Stimulated activated CD4-positive, alpha-beta T cell treated with anti-CD3 and anti-CD28 coated beads, TNF-alpha, amount 100 ng/mL, for 1 hour (primary cell): ENCODE measurements at places on chromosomes 3 and 15.

GRCh38 chr3:196323691-196324090 is 5.7 kb upstream of the DYNLT2B start:
- DNase-seq = no peak

GRCh38 chr3:187169231-187169960 is 27.9 kb upstream of the RTP1 start:
- no peak for DNase-seq

GRCh38 chr3:101133652-101134051 is 140.4 kb upstream of the ABI3BP start:
- no peak for DNase-seq

DNA sequence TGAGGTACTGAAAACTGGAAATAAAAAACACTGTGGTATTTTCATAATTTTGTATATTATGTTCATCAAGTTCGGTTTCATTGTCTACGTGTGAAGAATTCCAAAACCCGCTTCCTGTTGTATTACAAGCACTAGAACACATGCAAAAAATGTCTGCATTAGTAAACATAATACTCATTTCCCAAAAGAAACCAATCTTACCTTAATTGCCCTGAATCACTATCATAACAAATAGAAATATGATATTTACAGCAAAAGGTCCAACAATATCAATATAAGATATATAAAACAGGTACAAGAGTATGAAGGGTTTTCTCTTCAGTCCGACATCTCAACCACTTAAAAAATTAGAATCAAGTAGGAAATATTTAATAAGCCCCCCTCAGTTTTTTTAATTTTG is 26.3 kb upstream of the GP5 start:
- no peak for DNase-seq

DNA sequence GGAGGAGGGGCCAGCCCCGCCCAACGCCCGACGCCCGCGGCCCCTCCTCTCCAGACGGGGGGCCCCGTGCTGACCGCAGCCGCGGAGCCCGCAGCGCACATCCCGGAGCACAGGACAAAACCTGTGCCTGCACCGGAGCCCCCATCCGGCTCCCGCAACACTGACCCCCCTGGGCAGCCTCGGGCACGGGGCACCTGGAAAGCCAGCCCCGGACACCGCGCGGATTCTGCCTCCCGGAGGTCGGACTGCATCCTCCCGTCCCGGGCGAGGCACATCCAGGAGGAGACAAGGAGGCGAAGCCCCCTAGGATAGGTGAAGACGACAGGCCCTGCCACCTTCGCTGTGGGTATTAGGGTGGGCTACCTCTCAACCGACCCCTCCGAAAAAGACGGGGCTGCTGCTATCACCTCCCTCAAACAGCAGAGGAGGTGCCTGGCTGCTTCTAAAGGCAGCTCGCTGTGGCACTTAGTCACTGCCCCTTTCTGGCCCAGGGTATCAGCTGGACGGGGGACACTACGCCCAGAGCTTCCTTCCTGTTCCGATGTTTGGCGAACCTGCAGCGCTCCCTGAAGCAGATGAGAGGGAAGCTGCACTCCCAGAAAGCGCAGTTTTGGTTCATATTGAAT is 10.6 kb downstream of the XXYLT1 start:
- DNase-seq = no peak

- no peak for DNase-seq
Observed at GRCh38 chr3:86244905-86245304, 746.0 kb downstream of the VGLL3 start.

DNA sequence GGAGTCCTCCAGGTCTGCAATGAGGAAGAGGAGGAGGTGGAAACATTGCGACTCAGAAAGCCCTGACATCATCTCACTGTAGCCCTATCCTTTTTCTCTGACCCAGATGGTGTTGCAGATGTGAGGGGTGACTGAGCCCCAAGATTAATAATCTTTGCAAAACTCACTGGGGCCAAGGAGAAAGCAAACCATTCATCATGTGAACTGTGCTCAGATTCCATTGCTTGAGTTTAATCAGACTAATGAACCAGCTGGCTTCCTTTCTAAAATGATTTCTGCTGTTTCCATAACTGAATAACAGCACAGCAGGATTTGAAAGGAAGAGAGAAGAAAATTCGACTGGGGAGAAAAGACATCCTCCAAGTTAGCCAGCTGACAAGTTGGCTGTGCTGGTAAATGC is 13.4 kb upstream of the DGKG start:
- no peak for DNase-seq

DNA sequence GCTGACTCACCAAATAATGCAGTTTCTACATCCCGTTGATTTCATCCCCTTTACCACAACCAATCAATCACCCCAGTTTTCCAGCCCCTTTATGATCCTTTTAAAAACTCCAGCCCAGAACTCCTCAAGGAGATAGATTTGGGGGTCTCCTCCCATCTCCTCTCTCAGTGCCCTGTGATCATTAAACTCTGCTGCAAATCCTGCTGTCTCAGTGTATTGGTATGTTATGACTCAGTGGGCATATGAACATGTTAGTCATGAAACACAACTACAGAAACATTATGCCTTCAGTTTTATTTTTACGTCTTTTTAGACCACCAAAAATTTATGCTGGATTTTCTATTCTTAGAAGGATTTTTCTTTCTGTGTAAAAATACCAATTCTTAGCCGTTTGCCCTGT is 213.7 kb downstream of the DIPK2A start:
- no peak for DNase-seq

GRCh38 chr3:110814170-110815007 is 257.2 kb upstream of the NECTIN3 start:
- DNase-seq = no peak
